Stimulated activated CD4-positive, alpha-beta T cell treated with anti-CD3 and anti-CD28 coated beads, TNF-alpha, amount 100 ng/mL, for 24 hours (primary cell): ENCODE measurements at places on chromosomes 16 and 17.

- DNase-seq: no peak
Measured at GRCh38 chr17:60330731-60331130, 61.2 kb downstream of the USP32 start.

- no peak for DNase-seq
Measured at GRCh38 chr17:1216217-1217088, 36.7 kb upstream of the ABR start.

DNA sequence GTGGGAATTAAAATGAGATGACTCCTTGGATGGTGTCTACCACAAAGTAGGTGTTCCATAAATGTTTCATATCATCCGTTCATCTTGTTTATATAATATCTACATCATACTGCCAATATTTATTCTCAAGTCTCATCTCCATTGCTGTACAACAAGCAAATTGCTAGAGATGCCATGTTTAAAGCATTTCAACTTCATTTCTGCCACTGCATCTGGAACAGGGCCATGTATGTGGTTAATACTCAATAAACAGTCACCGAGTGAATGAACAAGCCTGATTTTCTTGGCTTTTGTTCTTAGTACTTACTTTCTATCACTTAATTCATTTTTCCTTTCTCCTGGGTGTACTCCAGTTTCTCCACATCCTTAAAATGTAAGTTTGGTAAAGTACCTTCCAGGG, 107.6 kb downstream of the KCNJ2 start:
- no peak for DNase-seq

DNA sequence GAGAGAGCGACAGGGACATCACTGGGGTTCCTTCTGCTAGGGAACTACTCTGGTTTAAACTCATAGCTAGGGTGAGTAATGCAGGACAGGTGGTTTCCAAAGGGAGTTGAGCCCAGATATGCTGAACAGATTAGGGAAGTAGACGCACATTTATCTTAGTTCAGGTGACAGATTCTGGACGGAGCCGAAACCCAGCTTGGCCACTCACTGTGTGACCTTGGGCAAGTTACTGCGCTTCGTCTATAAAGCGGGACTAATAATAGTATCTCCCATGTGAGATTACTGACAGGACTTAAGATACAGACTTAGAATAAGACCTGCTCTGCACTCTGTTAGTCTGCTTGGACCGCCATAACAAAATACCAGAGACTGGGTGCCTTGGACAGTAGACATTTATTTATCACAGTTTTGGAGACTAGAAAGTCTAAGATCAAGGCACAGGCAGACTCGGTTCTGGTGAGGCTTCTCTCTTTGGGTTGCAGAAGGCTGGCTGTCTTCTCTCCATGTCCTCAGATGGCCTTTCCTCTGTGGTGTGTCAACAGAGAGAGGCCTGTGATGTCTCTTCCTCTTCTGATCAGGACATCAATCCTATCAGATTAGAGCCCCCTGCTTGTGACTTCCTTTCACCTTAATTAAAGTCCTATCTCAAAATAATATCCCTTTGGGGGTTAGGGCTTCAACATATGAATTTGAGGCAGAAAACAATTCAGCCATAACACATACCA, 12.1 kb downstream of the SCNN1G start:
- no peak for DNase-seq
